ENCODE measurements at places on chromosomes 5 and 9.
A peak's percentile ranks its signal among the peaks of the same experiment; 100 is the strongest.

DNA sequence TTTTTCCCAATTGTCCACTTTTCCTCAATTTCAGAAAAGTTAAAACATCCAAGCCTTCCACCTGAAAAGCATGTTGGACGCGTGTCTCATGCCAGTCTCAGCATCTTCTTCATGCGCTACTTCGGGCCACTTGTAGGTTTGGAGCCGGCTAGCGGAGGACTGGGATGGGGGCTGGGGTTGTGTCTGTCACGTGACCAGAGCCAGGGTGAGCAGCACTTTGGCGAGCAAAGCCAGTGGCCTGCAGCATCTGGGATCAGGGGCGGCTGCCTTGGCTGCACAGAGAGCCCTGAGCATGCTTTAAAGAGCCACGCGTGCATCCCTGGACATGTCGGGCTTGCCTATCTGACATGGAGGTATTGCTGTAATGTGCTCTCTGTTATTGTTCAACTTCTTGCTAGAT is 41.2 kb downstream of the SLC6A3 start:
- no peak for DNase-seq

DNA sequence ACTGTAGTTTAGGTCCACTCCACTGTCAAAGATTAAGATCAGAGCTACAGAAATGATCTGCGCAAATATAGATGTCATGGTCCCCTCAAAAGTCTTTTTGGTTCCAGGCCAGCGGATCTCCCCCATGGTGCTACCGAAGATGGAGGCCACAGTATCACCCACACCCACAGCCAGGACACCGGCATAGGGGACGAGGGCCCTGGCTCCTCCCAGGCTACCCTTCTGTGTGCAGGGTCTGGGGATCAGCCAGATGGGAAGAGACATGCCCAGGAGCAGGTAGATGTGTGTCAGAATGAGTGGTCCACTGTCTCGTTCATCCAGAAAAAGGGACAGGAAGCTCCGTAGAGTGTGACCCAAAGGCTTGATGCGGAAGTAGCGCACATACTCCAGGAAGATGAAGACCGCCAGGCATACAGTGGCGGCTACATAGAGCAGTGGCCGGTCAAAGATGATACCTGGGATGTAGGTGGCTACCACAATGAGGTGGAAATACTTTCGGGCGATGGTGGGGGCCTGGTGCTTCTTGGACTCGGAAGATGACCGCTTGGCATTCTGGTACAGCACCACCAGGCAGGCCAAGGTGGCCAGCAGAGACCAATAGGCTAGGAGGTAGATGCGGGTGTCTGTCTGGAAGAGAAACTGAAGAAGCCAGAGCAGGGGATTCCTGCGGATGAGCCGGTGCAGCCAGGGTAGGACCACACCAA is 1.5 kb downstream of the DOLK start:
- DNase-seq = no peak

DNA sequence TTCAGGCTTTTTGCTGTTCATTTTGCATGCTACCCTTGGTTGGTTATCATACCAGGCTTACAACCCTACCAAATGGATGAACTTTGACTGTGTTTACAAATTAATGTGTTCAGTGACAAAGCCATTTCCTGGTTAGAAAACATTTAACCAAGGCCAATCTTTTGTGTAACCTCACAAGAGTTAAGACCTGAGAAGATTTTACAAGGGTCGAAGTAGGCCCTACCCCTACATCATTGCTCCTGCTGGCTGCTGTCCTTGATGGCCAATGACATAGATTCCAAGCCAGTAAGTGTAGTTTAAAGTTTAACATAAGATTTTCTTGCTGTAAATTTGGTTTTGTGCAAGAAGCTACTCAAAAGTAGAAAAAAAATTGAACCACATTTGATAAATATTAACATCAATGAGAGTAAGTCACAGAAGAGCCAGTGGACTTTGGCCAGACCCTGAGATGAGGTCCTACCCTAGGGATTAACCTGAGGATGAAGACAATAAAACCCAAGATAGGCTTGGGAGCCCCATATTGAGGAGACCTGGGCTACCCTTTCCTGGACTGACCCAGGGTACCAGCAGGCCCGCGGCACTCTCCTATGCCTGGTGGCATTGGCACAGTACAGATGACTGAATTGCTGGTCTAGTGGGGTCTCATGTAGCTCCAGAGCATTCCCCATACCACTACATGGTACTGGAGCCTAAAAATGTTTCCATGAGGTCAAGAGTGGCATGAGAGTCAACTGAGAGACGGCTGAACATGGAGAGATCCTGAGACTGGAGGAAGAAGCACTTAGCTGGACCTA is 8.3 kb downstream of the C1QTNF3 start:
- no peak for DNase-seq

GRCh38 chr5:74262544-74263207 is 377.9 kb downstream of the ENC1 start:
- no peak for DNase-seq

DNA sequence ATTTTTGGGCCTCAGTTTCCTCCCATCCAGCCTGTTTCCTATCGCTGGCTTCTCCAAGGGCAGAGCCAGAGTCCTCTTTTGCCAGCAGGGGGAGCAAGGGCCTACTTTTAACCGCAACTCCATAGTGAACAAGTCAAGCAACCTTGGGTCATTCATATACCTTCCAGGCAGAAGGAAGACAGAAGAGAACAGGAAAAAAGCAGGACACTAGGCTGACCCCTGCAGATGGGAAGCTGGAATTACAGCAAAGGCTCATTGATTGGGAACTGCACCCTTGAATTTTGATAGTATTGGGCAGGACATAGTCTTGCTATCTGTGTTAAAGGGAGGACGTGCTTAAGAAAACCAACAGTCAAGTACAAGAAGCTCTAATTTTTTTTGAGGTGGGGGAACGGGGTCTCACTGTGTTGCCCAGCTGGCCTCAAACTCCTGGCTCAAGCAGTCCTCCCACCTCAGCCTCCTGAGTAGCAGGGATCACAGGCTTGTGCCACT is 30.1 kb downstream of the QRFP start:
- peak; percentile 18 for DNase-seq

DNA sequence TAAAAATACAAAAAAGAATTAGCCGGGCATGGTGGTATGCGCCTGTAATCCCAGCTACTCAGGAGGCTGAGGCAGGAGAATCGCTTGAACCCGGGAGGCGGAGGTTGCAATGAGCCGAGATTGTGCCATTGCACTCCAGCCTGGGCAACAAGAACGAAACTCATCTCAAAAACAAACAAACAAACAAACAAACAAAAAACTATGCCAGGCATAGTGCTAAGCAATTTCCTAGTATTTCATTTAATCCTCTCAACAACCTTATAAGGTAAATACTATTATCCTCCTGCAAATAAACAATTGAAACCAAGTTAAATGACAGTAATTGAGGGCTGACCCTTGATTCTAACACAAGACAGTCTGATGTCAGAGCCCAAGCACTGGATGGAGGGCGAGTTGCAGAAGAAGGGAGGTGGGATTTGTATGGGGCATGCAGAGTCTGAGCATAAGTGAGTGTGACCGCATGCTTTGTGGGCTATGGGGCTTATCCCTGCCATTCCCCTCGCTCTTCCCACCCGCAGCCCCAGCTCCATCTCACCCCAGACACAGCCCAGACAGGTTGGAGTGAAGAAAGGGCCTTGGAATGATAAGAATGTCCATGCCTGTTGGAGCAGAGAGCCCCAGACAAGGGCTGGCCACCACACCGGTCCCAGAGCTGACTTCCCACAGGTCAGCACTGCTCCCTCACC is 24.3 kb upstream of the RPS14 start:
- no peak for DNase-seq

GRCh38 chr5:36177715-36178523 is 26.0 kb downstream of the SKP2 start:
- peak; percentile 16 for DNase-seq

DNA sequence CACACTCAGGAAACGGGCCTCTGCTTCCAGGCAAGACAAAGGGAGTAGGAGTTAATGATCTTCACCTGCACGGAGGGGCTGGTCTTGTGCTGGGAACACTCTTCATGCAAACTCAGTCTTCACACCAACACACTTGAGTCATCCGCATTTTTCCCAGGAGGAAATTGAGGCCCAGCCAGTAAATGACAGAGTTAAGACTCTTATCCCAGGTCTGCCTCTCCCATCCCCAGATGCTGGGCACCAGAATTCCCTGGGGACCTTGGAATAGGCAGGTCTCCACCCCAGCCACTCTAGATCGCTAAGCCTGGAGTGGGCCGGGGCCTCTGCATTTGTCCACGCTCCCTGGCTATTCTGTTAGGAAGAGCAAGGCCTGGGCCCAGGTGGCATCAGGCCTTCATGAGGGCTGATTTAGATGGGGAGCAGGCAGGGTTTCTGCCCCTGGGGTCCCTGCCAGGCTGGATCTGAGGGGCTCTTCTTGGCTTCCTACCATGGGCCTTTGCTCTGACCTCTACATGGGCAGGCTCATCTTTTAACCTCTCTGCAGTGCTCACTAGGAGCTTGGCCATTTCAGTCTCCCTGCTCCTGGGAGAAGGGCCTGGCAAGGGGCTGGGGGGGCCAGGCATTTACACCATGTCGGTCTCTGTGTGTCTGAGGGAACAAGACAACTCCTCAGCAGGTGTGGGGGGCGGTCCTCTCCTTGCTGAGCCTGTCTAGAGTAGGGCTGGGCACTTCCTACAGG is 77.3 kb downstream of the AMBP start:
- no peak for DNase-seq

GRCh38 chr5:57429513-57430120 is 53.0 kb downstream of the ACTBL2 start:
- no peak for DNase-seq
